ENCODE measurements at places on chromosomes 5 and 9.

- DNase-seq: no peak
Observed at GRCh38 chr5:163658702-163659567, 153.5 kb downstream of the MAT2B start.

- no peak for DNase-seq
Observed at GRCh38 chr9:121720311-121721057, 69.0 kb downstream of the DAB2IP start.

GRCh38 chr9:110814159-110814558, 145.6 kb downstream of the MUSK start:
- no peak for DNase-seq

DNA sequence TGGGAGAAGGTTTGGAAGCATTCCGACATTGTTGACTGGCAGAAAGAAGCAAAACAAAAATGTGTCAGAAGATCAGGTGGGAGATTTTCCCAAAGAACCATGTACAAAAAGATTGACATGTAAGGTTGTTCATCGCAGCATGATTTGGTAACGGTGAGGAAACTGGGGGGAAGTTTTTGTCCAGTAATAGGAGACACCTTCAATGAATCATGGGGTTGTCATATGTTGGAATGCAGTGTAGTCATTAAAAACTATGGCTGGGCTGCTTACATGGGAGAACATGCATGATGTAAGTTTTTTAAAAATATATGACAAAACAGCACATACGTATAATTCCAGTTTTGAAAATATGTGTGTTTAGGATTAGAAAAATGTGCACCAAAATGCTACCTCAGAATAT, 50.5 kb downstream of the HSD17B3 start:
- no peak for DNase-seq

DNA sequence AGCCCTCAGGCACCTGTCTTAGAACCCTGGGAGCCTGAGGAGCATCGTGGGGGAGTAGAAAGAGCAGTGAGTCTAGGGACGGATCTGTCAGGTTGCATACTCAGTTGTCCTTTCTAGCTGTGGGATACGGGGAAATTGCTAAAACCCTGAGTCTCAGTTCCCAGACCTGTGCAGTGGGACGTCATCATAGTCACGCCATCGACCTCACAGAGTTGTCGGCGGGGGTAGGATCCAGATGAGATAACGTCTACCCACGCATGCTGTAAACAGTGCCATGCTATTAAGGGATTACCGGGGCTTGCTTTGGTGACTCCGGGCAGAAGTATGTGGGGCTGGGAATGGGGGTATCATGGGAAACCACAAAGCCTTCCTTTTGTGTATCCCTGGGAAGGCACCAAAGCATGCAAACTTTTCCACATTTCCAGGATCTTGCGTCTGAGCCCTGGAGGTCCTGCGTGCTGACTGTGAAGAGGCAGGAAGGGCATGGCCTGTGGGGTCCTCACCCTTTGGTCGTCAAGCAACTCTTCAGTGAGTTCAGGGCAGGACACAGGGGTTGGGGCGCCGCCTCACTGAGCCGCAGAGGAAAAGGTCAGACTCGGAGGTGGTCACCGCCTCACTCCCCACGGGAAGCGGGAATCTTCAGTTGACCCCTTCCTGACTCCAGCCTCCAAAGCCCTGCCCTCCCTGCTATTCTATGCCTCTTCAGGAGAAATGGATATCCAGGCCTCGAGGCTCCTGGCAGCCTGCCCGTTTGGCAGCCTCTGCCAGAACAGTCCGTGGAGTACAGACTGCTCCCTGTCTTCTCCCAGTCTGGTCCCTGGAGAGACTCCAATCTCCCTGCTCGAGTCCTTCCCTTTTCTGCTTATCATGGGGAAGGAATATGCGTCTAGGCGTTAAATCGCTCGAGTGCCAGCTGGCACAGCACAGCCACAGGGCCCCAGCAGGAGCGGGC, 186.8 kb upstream of the KLF9 start:
- DNase-seq: no peak

DNA sequence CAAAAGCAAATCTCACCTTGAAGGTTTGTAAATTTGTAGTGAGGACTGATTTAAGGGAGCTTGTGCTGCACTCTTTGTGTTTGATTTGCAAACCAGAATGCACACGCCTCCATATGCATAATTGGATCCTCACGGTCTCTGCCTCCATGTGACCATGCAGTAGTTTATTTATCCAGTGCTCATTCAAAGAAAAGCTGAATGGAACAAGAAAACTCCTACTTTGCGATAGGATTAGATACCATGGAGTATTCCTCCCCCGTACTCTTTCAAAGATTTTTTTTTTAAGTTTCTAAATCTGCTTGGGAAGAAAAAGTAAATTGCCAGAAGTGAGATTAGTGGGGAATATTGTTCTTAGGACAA, 290.4 kb upstream of the TUT7 start:
- DNase-seq: no peak

DNA sequence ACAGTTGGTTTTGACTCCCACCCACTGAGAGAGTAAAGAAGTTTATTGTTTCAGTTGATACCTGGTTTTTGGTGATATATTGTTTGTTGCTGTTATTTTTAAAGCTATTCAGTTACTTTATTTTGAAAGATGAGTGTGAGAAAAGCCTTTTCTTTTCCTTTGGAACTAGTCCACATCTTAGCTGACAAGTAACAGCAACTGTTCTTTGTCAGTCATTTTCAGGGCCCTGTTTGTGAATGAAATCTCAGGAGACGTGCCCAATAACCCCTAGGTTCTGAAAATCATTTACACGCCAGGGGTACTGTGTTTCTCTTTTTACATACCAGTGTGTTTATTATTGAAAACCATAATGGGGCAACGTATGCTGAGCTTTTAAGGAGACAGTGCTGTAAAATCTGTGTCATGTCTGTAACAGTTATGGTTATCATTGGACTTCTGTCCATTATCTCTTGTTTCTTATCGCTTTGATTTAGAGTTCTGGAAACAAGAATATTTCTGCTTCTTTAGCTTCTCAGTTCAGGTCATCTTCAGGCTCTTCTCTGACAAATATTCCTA, 75.0 kb downstream of the LIX1 start:
- no peak for DNase-seq

- no peak for DNase-seq
Observed at GRCh38 chr5:83265318-83265717, 188.0 kb downstream of the XRCC4 start.

DNA sequence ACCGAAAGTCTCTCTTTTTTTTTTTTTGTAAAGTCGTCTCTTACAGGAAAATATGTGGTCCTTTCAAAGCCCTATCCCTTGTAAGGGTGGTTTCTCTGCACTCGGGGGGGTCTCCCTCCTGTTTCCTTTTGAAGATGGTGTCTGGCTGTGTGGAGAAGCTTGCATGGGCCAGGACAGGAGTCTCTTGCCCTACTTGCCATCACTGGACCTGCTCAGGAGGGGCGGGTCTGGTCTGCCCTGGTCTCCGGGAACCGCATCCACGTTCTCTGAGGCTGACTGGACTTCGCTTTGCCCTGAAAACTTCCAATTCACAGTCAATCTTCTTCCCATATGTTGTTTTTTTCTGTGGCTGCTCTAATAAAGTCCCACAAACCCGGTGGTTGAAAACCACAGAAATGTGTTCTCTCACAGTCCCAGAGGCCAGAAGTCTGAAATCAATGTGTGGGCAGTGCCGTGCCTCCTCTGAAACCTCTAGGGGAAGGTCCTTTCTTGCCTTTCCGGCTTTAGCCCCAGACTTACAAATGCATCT, 92.9 kb upstream of the IER5L start:
- no peak for DNase-seq

All from stimulated activated CD8-positive, alpha-beta memory T cell treated with anti-CD3 and anti-CD28 coated beads, Interleukin-7, amount 100 ng/mL, for 1 hour (primary cell).